ENCODE measurements at places on chromosomes 12 and 14.

DNA sequence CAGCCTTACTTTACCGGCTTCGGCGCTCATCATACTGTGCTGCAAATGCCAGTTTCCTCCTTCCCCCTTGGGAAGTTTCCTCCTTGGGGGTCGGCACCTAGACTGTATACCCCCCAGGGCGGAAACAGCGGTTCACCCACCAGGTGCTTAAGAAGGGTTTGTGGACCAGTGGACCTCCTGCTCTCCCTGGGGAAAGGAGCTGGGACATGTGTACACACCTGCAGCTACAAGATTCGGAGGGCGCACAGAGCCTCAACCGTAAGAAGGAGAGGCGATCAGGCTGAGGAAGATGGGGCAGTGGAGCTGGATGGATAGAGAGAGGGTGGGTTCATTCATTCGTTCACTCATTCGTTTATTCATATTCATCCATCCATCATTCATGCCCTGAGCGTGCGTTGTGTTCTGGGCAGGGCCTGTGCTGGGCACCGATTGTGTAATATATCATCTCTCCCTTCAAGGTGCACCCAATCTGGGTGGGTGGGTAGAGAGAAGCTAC is 717 bp upstream of the ZNF839 start:
- DNase-seq, result no peak

- no peak for DNase-seq
Observed at GRCh38 chr14:59583755-59584154, 7.1 kb upstream of the CCDC175 start.

DNA sequence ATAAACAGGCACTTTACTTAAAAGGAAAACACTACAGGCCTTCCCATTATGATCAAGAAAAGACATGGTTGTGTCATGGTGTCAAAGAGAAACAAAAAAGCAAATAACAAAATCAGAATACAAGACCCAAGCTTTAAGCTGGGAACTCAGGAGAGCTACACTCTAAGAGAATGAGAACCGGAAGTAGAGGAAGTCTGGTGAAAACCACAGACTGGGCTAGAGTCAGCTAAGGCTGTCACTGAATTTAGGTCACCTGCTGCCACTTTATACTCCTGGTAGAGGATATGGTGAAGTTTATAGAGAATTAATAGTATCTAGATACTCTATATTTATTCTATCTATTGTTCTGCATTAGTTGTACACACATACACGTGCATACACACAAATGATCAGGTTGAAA is 971.7 kb downstream of the FLRT2 start:
- DNase-seq, result no peak

- no peak for DNase-seq
Observed at GRCh38 chr12:106308611-106309010, 6.1 kb downstream of the TCP11L2 start.

GRCh38 chr12:54958048-54958658 is 26.4 kb downstream of the TESPA1 start:
- no peak for DNase-seq

DNA sequence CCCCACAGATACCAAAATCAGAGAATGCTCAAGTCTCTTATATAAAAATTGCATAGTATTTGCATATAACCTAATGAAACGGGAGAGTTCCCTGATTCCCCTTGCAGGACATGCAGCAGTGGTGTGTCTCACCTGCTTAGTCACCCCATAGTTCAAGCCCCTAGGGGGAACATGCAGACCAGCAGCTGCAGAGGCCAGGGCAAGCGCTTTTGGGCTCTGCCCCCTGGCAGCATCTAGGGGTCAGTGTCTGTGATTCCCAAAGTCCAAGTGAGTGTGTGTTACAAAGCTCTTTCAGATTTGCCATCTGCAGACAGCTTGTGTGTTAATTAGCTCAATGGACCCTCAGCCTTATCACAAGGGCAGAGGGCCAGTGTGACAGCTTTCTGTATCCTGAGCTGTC is 110.1 kb downstream of the DNAI7 start:
- DNase-seq, result no peak

DNA sequence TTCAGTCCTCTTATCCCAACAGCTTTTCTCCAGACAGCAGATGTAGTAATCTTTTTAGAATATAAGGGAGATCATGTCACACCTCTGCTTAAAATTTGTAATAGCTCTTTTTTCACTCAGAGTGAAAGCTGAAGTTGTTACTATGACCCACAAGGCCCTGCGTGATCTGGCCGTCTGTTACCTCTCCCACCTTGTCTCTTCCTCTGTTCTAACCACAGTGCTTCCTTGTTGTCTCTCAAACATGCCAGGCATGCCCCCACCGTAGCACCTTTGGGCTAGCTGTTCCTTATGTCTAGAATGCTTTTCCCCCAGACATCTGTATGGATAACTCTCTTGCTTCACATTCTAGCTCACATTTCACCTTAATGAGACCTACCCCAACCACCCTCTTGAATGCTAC is 6.5 kb downstream of the NECAP1 start:
- DNase-seq, result no peak

GRCh38 chr14:104133496-104133895 is 4.9 kb upstream of the KIF26A start:
- DNase-seq, result no peak

GRCh38 chr12:113500782-113501311 is 29.2 kb upstream of the LHX5 start:
- DNase-seq, result no peak

- no peak for DNase-seq
Observed at GRCh38 chr14:96904201-96904600, 107.0 kb downstream of the VRK1 start.

DNA sequence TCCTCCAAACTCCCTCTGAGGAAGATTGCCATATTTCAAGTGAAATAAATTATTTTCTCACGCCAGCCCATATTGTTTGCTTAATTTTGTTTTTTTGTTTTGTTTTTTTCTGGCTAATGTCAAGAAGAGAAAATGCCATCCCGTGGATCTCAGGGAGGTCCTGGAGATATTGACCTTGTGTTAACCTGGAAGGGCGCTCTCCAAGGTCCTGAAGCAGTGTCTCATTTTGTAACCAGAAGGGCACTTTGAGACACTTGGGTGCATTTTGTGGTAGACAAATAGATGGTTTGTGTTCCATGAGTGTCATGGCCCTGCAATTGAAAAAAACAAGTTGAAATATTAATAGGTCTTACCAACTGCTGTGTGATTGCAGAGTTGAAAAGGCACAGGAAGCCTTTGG is 268.9 kb downstream of the SUDS3 start:
- no peak for DNase-seq
